ENCODE measurements at places on chromosomes 6 and 20.

DNA sequence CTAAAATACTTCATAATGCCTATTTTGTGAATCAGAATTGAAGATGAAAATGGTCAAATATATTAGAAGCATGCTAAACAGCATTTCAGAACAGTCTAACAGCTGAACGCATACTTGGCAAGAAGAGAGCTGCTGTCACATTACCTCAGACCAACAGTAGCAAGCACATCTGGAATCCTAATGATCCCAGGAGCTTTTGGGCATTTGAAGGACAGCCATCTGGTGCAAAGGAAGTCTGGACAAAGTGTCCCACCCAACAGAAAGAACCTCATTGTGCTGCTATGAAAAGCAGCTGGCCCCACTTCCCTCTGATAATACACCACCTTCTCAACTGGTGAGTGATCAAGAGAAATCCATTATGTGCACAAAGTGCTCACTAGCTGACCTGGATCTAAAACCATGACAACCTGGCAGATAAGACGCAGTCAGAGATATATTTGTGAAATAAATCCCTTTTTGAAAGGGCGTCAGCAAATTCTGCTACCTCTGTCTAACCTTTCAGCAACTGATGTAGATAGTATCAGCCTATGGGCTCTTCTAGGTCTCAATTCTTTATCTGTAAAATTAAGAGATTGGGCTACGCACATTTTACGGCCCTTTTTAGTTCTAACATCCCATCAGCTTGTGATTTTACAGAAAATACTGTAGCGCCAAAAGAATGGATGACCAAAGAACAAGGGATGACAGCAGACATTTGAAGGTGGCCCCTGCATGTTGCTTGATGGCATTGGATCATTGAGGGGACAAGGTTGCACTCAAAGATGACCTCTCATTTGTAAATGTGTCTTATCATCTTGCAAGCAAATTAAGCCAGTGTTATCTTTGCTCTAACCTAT is 78.7 kb downstream of the SGK1 start:
- no peak for DNase-seq

- DNase-seq: no peak
Measured at GRCh38 chr20:40803381-40803780, 114.3 kb upstream of the MAFB start.

GRCh38 chr6:40536442-40536841 is 50.7 kb downstream of the LRFN2 start:
- no peak for DNase-seq

DNA sequence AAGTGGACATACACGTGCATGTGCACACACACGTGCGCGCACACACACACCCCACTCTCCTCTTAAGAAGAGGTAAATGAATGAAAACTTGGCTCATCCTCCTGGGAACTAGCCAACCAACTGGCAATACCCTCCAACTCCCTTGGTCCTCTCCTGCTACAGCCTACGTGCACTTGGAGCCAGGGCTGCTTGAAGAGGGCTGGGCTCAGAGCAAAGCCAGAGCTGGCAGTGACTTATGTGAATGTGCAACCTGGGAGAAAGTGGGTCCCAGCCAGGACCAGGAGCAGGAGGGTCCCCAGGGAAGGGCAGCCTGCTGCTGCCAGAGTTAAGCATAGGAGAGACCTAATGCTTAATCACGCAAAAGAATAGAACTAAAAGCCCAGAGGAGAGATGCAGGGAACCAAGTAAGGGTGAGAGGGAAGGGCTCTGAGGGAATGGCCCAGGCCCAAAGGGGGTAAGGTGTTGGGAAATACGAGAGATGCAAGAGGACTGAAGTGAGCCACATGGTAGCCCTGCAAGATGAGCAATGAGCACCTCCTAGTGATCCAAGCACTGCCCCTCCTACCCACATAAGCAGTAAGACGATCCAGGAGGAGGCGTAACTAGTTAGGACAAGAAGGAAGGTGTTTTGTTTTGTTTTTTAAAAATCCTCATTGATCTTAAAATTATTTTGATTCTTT is 24.7 kb downstream of the TRAF3IP2 start:
- DNase-seq: no peak

DNA sequence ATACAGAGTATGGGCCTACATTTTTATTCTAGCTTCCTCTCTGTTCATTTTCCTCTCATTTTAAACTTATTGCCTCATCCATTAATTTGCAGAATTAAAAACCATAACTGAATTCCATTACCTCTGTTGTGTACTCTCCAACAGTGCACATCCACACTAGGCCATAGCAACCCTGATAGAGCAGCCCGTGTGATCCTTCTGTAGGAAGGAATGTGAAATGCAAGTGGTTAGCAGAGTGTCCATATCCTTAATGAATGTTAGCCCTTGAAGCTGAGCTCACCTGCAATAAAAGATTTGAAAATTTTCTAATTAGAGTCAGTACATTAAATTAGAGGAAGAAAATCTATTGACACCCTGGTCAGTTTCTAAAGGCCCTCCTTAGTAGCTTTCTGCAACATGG is 6.5 kb upstream of the GRIK2 start:
- no peak for DNase-seq

- no peak for DNase-seq
Measured at GRCh38 chr6:145507239-145507638, 228.1 kb downstream of the EPM2A start.

- no peak for DNase-seq
Measured at GRCh38 chr6:128186729-128187128, 285.9 kb upstream of the THEMIS start.

Measured in large intestine (tissue), 12 donors.